ENCODE measurements at places on chromosomes 13 and 19.

GRCh38 chr19:17517898-17518297 lies 6.4 kb downstream of the PGLS start:
- DNase-seq, result no peak

DNA sequence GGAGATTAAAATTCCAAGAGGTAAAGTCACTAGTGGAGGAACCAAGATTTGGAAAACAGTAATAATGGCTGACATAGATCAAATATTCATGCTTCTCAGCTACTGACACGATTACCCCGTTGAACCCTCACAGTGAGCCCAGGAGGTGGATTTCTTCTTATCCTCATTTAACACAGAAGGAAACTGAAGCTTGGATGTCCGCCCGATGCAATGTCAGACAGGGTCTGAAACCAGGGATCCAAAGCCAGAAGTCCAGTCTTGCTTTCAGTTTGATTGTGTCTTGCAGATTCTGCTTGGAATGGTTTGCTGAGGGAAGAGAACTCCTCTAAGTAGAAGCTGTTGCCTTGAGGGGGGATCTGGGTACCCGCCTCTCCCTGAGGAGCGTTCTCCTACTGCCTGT lies 404.7 kb downstream of the KCNRG start:
- no peak for DNase-seq

GRCh38 chr19:51566489-51567100 lies 4.5 kb upstream of the ZNF175 start:
- no peak for DNase-seq

DNA sequence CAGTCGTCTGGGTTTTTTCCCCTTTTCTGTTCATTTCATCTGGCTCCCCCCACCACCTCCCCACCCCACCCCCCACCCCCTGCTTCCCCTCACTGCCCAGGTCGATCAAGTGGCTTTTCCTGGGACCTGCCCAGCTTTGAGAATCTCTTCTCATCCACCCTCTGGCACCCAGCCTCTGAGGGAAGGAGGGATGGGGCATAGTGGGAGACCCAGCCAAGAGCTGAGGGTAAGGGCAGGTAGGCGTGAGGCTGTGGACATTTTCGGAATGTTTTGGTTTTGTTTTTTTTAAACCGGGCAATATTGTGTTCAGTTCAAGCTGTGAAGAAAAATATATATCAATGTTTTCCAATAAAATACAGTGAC lies 9.3 kb downstream of the CALM3 start:
- no peak for DNase-seq

- no peak for DNase-seq
These were observed 43.9 kb upstream of the ZNF724 start for GRCh38 chr19:23294141-23294540.

- no peak for DNase-seq
These were observed 123.2 kb upstream of the SPACA7 start for GRCh38 chr13:112252804-112253590.

DNA sequence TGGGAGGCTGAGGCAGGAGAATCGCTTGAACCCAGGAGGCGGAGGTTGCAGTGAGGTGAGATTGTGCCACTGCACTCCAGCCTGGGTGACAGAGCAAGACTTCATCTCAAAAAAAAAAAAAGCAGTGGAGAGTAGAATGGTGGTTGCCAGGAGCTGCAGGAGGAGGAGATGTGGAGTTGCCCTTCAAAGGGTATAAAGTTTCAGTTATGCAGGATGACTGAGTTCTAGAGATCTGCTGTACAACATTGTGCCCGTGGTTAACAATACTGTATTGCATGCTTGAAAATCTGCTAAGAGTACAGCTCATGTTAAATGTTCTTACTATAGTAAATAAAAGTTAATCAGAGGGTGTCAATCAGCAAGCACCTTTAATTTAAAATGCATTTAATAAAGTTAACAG lies 28.4 kb upstream of the LATS2 start:
- DNase-seq, result no peak

DNA sequence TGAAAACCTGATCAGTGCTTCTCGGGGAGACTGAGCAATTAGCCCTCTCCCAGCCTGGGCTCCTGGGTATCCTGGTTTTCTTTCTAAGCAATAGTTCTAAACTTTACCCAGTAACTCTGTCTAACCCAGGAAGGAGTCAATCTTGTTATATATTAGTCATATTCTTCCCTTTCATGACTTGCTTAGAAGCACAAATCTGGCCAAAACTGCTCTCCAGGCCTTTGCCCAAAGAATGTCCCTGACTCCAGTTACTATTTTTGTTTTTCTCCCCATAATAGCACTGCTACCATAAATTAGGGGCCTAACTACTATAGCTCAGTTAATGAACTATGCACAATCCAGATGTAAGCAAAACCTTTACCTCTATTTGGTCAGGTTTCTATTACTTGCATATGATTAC lies 355.8 kb upstream of the HTR2A start:
- DNase-seq, result no peak

DNA sequence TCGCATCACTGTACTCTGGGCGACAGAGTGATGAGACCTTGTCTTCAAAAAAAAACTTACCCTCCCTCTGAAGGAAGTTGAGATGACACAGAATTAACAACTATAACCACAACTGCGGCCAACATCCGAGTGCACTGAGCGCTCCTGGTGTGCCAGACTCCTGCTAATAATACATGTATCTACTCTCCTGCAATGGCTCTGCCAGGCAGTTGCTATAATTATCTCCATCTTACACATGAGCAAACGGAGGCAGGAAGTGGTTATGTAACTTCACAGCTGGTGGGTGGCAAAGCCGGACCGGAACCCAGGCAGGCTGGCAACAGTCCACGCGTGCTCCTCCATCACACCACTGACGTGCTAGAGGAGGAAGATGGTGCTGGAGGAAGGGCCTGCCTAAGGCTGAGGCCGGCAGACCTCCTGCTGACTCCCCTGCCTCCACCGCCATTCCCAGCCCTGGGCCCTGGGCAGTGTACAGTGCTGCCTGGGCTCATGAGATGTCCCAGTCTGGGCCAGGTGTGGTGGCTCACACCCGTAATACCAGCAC lies 12.6 kb downstream of the XRCC1 start:
- DNase-seq, result peak; percentile 53

GRCh38 chr13:44719857-44720671 lies 143.9 kb upstream of the TSC22D1 start:
- DNase-seq, result peak; percentile 68

GRCh38 chr13:60482012-60482411 lies 85.0 kb downstream of the TDRD3 start:
- DNase-seq, result no peak

DNA sequence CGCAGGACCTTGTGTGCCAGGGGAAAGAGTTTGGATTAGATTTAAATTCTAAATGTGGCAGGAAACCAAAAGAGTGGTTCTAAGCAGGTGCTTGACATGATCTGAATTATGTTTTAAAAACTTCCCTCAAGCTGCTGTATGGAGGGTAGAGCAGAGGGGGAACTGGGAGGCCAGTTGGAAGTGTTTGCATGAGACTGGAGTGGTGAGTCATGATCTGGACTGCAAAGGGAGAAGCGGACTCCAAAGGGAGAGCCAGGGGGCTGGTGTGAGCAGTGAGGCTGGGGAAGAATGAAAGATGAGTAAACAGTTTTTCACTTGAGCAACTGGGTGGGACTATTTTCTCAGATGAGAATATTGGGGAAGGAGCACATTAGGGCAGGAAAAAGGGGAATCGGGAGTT lies 206.1 kb downstream of the DNAJC15 start:
- DNase-seq, result no peak

DNA sequence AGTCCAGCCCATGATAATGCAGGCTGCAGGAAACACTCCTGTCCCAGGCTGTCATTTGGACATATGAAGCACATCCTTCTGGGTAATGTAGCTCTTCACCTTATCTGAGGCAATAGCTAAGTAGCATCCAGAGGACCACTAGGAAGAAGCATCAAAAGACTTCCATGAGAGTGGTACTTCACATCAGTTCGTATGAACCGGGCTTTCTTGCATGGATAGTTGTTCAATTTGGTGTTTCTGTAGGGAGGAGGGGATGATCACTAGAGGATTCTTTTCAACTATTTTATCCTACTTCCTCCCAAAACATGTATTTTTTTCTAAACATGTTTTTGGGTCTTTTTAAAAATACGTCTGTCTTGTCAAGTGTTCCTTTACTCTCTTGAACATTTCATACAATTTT lies 12.9 kb downstream of the ZNF302 start:
- no peak for DNase-seq

DNA sequence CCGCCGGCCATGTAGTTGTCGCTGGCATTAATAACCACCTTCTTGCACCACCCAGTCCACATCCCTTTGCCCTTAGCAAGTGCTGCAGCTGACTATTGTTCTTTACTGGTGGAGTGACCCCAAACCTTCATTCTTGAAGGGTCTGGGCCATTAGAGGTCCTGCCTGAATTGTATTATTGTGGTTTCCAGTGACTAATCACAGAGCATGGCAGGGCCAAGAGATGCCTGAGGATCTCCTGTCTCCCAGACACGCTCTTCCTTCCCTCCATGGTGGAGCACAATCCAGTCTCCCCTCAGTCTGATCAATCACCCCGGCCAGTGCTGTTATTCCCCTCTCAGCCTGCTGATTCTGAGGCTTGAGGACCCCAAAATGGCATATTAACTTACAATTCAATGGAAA lies 39.0 kb downstream of the C1QTNF9 start:
- DNase-seq, result no peak

GRCh38 chr13:78876915-78877549 lies 218.1 kb upstream of the OBI1 start:
- no peak for DNase-seq

DNA sequence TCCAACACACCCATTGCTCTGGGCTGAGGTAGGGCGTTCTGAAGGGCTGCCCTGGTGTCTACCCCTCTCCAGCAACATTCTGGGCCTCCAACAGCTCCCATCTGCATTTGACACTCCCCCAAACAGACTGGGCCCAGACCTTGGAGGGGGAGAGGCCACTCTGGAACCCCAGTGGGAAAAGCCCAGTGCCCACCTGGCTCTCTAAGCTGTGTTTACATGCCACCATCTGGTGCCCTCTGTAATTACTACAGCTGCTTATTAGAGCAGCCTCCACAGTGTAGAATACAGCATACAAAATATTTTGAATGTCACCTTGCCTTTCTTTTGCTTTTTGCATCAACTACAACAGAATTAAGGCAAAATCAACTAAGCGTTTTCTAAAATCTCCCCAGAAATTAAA lies 35.8 kb upstream of the TM9SF2 start:
- DNase-seq, result no peak

GRCh38 chr13:37870895-37871550 lies 1.5 kb upstream of the TRPC4 start:
- DNase-seq, result no peak

GRCh38 chr13:106104281-106104901 lies 431.1 kb downstream of the EFNB2 start:
- DNase-seq, result peak; percentile 76

Measured in non-pigmented ciliary epithelial cell (primary cell).